ENCODE measurements at places on chromosomes 4 and X.

GRCh38 chr4:14726441-14726840 lies 275.8 kb upstream of the CPEB2 start:
- no peak for DNase-seq

GRCh38 chrX:80316526-80316925 lies 103.7 kb upstream of the TENT5D start:
- DNase-seq: no peak

DNA sequence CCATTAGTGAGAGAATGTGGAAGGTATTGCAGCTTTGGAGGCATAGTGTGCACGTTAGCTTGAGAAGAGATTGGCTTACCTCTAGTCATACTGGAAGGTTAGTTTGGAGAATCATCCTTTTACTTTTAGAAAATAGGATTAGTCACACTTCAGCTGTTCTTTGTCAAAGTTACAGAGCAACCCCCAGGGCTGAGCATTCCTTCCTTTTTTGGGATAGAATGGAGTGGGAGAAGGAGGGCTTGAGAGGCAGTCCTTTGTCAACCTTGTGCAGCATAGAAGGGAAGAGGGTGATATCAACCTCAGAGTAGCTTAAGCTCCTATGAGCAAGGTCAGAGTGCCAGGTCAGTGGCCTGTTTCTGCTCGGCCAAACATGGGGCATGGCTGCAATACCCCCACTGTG lies 8.6 kb upstream of the MBNL3 start:
- no peak for DNase-seq

DNA sequence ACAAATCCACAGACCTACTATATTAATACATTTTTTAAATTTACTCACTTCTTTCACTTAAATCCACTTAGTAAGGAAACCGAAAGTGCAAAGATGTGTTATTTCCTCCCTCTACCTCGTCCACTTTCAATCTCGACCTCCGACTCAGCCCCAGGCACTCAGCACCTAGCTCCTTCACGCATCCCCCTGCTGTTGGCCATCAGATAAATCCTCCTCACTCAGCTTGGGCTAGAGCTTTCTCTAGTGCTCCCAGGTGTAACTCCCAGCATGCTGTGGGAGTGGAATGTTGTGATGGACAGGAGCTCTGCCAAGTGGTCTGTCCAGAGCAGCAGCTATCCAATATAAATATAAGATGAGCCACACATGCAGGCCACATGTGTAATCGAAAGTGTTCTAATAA lies 26.7 kb upstream of the TEC start:
- no peak for DNase-seq

DNA sequence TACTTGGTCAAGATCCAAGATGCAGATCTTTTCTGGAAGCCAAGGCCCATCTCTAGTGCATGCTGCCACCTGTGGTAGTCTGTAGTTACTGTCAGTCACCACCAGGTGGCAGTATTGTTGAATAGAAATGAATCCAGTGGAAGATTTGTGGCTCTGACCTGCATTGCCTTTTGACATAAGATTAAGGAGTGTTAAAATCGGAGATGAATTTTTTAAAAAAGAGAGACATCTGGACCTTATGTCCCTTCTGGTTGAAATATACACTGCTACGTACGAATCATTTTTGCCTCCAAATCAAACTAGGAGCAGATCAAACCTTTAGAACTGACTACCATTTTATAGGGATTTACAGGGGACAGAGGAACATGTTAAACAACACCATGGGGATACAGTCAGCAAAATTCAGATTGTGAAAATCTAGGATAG lies 46.9 kb upstream of the RHOH start:
- peak; percentile 54 for DNase-seq

GRCh38 chr4:7427361-7427760 lies 7.4 kb downstream of the PSAPL1 start:
- no peak for DNase-seq
